ENCODE measurements at places on chromosomes 11 and 22.

DNA sequence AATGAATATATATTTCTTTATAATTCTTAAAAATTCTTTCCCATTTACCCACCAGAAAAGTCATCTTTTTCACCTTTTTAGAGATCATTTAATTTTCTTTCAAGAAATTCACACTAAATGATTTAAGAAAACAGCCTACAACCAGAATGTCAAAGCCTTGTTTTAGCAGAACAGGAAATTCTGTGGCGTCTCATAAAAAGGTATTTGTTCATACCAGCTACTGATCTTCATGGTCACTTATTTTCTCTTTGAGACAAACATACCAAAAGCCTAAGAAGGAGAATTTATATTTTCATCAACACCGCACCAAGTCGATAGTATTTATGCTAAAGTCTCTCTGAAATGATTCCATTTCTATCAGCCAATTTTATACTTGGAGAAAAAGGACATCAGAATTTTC is 105.3 kb downstream of the ETS1 start:
- no peak for DNase-seq

- no peak for DNase-seq
These were observed 30.2 kb downstream of the OSBPL5 start for GRCh38 chr11:3134651-3135480.

DNA sequence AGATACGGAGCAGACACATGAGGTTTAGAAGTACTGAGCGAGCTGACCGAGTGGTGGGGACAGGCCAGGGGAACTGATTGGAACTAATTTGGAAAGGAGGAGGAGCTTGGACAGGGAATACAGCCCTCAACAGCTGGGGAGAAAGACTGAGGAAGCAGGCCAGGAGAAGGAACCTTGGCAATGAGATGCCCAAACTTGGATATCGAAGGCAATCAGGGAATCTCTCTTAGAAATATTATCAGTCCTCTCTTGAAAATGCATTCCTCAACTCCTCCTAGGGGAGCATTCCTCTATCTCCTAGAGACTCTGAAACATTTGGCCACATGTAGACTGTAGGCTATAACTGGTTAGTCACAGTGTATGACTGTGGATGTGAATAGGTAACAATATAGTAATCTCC is 284.6 kb downstream of the GUCY1A2 start:
- no peak for DNase-seq

- DNase-seq: no peak
These were observed 54.0 kb downstream of the PLEKHA7 start for GRCh38 chr11:16960250-16960649.

- DNase-seq: no peak
These were observed 59.7 kb downstream of the SPON1 start for GRCh38 chr11:14022251-14022650.

DNA sequence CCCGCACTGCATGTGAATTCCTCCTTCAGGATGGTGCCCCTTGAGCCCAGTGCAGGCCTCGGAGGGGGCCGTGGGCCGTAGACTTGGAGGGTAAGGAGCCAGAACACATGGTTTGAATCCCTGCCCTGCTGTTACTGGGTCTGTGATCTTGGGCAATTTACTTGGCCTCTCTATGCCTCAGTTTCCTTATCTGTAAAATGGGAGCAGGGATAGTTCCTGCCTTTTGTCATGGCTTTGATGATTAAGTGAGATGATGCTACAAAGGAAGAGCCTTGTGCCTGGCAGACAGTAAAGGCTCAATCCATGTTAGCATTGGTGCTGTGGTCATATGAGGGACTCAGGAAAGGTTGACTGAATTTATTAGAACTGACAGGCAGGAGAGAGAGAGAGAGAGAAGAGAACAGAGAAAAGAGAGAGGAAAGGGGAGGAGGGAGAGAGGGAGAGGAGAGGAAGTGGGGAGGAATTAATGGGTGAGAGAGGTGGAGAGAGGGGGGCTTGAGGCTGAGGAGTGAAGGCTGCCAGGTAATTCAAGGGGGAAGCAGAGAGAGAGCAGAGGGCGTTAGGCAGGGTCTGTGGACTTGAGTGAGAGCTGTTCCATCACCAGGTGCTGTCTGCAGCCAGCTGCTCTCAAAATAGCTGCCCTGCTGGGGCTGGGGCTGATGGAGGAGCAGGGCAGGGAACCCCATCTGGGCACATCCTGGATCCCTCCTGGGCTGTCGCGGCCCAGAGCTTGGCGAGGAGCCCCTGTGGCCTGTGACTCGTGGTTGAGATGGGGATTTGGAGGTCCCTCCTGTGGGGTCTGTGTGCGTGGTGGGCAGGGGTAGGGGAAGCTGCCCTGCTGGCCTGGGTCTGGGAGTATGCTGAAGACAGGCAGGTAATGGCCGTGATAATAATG is 44.1 kb downstream of the MCM5 start:
- DNase-seq: no peak

DNA sequence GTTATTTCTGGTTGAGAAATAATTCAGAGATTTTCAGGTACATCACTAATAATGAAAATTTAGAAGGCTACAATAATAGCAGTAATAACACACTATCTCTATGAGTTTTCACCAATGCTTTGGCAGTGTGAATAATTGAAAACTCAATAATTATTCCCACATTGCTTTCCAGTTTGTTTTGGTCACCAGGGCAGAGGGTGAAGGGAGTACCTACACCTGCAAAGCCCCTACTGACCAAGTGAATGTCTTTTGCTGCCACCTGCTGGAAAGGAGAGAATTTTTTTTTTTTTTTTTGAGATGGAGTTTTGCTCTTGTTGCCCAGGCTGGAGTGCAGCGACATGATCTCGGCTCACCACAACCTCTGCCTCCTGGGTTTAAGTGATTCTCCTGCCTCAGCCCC is 3.2 kb downstream of the NELL1 start:
- no peak for DNase-seq

- no peak for DNase-seq
These were observed 1105.0 kb downstream of the BRD1 start for GRCh38 chr22:48722661-48723060.
